ENCODE measurements at places on chromosomes 2 and 18.

DNA sequence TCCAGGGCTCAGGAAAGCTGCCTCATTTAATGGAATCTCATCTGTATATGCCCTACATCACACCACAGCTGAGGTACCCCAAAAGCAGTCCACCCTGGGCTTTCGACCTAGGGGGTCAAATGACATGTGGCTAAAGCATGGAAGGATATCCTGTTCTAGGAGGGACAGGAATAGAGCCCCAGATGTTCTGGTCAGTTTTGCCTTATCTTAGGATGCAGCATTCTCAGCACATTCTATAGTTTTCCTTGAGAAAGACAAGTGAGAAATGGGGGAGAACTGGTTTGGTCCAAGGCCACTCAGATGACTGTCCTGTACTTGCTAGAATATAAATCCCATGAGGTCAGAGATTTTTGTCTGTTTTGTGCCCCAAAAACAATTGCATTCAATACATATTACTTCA is 688.0 kb upstream of the ZEB2 start:
- DNase-seq: no peak

- DNase-seq: no peak
Measured at GRCh38 chr2:55103046-55103445, 52.8 kb upstream of the RTN4 start.

- DNase-seq: no peak
Measured at GRCh38 chr2:67950018-67950417, 112.8 kb downstream of the C1D start.

DNA sequence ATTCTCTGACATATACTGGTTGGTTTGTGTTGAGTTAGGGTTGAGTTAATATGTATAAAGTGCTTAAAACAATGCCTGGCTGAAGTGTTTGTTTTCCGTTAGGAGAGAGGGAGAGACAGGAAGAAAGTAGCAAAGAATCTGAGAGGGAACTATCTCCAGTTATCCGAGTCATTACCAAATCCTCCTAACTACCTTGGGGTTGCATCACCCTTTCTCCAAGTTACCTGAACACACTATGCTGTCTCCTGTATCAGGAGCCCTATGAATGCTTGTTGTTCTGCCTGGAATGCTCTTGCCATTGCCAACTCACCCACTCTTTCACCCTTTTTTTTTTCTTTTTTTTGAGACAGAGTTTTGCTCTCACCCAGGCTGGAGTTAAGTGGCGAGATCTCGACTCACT is 47.9 kb upstream of the ITGAV start:
- DNase-seq: no peak

DNA sequence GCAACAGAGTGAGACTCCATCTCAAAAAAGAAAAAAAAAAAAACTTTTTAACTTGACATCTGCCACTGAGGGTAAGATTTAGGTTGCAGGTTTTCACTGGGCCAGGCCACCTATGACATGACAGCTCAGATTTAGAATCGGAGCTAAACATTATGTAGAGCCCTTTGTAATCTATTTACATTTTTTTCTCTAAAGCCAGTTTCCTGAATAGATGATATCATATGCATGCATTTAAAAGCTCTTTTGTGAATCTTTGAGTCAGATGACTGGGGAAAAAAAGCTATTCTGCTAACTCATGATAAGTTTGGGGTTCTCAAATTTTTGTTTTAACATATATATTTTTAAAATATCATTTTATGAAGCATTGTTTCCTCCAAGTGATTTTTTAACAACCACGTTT is 21.3 kb downstream of the PRKAG3 start:
- DNase-seq: no peak
